Activated naive CD8-positive, alpha-beta T cell treated with anti-CD3 and anti-CD28 coated beads, Interleukin-2, amount 50 U/mL, for 16 hours (primary cell): ENCODE measurements at places on chromosomes 12 and 14.

- no peak for DNase-seq
Measured at GRCh38 chr12:92000597-92000996, 145.0 kb downstream of the BTG1 start.

- DNase-seq: no peak
Measured at GRCh38 chr14:100202712-100203111, 36.2 kb upstream of the YY1 start.

DNA sequence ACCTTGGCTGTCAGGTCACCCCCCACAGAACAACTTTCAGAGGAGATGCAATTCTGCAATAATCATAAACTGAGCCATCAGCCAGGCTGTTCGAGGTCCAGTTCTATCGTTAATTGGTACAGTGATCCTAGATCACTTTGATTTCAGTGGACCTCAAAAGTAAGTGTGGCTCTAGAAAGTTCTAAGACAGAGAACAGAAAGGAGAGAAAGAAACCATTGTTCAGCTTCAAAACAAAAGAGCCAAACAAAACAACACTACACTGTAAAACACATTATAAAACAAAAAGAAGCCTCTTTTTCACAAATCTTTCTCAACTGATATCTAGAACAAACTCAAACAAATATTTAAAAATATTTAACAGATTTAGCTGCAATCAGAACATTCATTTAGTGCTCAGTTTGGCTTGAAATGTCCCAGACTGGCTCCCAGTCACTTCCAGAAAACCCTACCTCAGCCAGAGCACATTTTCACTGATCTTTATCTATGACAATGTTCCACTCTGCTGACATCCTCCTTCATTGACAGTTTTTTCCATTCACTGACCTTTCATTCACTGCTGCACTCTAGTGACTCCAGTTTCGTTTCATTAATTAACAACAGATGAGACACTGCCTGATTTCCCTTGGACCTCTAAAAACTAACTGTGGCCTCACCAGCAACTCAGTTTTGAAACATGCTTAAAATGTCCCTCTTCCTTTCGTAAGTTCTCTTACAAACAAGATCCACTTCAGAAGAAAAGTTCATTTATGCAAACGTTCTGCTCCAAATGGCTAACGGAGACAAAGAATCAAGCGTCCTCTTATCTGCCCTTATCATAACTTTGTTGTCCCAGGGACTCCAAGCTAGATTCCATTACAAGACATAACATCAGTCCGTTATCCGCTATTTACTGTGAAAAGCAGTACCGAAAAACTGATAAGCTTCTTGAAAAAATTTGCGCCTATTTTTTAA, 56.8 kb downstream of the DUSP16 start:
- no peak for DNase-seq

- no peak for DNase-seq
Measured at GRCh38 chr14:105502446-105503295, 11.6 kb downstream of the TEDC1 start.

DNA sequence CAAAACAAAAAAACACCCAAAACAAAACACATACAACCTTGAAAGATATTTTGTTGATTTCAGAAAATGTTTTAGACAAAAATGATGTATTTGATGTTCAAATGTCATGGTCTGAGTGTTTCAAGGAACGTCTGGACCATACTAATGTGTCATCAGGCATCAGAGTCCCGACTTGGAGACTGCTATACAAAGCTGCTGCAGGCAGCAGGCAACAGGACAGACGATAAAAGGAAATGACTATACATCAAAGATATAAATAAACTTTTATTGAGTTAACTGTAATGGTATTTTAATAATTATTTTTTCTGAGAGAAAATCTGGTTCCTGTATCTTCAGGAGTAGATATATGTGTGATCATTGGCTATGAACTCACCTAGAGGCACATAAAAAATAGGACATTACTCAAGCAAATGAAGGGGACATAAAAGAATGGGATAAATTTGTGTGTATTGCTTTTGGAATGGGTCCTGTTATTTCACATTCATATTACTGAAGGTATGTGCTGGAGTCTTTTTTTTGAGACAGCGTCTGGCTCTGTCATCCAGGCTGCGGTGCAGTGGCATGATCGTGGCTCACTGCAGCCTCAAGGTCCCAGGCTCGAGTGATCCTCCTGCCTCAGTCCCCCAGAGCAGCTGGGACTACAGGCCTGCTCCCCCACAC, 87.3 kb upstream of the HECTD1 start:
- no peak for DNase-seq

- DNase-seq: no peak
Measured at GRCh38 chr14:33588771-33589170, 362.1 kb downstream of the EGLN3 start.

- no peak for DNase-seq
Measured at GRCh38 chr14:77343662-77344061, 22.8 kb downstream of the GSTZ1 start.

GRCh38 chr12:93587611-93588010, 15.1 kb downstream of the SOCS2 start:
- DNase-seq: no peak

DNA sequence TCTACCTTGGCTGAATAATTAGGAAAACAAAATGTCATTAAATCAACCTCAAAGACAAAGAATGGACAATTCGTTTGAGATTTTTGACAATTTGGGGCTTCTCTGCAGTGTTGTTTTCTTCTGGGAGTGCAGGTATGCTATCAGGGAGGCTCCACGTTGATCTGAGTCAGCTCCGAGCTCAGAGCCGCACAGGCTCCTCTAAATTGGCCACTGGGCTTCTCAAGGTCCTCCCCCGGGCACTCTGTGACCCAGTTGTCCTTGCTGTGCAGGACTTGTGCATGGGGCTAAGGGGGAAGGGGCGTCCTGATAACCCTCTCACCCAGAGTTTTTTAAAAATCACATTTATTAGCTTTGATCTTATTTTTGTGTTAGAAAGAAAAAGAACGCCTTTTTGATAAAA, 52.7 kb downstream of the TBX3 start:
- DNase-seq: no peak

DNA sequence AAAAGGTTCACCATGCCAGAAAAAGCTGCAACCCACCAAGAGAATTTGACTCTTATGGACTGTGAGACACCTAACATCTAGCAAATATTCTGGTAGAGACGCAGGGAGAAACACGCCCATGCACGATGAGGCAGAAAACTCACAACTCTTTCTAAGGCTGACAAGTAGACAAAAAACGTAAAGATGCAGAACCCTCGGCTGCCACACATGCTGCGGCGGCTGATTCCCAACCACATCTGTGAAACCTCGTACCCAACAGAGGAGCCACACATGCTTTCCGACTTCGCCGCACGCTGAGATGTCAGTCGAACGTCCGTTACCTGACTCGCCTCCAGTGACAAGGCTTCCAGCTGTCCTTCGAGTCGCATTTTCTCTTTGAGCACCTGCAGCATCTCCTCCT, 21.8 kb downstream of the GOLGA3 start:
- peak; percentile 14 for DNase-seq

DNA sequence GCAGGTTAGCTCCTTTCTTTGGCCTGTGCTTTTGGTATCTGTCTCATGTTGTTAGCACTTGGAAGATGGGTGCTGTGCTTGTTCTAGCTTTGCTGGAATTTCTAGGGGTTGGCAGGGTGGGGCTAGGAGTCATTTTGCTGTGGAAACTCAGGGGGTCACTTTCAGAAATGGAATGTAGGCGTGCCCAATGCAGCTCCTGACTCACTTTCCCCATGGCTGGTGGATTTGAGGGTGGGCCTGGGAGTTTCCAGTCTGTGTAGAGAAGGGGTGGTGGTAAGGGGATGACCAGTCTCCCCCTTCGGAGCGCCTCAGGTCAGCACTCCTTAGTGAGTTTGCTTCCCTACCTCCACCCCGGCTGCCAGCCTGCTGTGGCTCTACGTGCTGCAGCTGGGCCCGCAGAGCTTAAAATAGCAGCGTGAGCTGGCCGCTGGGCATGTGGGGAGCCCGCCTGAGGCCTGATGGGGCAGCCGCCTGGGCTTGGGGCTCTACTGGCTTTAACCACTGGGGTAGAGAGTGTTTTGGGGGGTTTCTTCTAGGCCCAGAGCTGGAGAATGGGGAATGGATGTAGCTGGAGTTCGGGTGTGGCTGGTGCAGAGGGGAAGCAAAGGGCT, 108.2 kb downstream of the TSPAN9 start:
- DNase-seq: no peak

- DNase-seq: no peak
Measured at GRCh38 chr12:124456652-124457152, 110.7 kb downstream of the NCOR2 start.

DNA sequence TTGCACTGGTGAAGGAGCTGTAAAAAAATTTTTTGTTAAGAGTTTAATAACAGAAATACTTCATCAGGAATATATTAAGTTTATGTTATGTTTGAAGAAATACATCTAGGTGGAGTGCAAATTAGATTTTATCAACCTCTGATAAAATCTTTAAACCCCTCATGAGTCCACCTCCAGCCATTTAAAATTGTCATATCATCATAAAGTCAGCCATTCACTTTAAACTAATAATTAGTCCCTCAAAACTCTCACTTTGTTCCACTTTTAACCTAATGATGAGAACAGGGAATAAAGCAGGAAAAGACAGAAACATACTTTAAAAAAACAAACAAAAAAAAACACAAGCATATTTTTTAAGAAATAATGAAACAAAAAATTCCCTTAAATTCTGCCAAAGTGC, 25.1 kb downstream of the ZFC3H1 start:
- no peak for DNase-seq

- no peak for DNase-seq
Measured at GRCh38 chr12:79236920-79237319, 372.3 kb downstream of the SYT1 start.

- DNase-seq: no peak
Measured at GRCh38 chr12:45559537-45559936, 170.0 kb upstream of the ARID2 start.

DNA sequence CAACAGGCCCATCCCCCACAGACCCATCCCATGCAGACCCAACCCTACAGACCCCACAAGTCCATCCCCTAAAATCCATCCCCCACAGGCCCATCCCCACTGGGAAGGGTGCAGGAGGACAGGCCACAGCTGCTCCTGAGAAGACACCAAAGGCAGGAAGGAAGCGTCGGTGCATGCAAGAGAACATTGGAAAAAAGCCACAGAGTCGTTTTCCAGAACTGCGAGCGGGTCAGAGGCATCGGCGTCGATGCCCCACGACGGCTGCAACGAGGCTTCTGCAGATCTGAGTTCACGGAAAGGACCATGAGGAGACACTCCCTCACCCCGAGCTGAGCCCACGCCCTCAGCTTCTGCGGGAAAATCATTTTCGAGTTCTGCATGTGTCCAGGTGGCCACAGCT, 59.6 kb upstream of the GALNT9 start:
- DNase-seq: no peak

DNA sequence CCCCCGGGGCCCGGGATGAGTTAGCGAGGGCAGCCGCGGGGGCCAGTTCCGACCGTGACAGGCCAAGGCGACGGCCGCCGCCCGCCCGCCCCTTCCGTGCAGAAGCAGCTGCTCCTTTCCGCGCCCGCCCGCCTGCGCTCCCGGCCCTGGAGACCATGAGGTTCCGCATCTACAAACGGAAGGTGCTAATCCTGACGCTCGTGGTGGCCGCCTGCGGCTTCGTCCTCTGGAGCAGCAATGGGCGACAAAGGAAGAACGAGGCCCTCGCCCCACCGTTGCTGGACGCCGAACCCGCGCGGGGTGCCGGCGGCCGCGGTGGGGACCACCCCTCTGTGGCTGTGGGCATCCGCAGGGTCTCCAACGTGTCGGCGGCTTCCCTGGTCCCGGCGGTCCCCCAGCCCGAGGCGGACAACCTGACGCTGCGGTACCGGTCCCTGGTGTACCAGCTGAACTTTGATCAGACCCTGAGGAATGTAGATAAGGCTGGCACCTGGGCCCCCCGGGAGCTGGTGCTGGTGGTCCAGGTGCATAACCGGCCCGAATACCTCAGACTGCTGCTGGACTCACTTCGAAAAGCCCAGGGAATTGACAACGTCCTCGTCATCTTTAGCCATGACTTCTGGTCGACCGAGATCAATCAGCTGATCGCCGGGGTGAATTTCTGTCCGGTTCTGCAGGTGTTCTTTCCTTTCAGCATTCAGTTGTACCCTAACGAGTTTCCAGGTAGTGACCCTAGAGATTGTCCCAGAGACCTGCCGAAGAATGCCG, 699 bp downstream of the MGAT2 start:
- DNase-seq: no peak

GRCh38 chr12:5003025-5003666, 40.5 kb upstream of the KCNA5 start:
- no peak for DNase-seq

- no peak for DNase-seq
Measured at GRCh38 chr12:57822392-57823130, 4.0 kb upstream of the AVIL start.

DNA sequence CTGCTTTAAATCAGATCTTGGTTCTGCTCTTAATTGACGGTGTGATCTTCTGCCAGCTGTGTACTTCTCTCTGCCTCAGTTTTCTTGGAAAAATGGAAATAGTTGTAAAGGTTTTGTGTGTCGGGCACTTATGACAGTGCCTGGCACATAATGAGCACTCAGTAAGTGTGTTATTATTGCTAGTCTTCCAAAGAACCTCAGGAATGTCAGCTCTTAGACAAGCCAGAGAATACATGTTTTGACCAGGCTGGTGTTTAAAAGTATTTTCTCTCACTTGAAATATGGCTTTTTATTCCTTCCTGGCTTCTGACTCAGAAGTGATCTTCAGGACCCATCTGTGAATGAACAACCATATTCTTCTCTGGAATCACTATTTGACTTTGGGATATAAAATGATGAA, 304.1 kb downstream of the SNAPC1 start:
- no peak for DNase-seq

- DNase-seq: no peak
Measured at GRCh38 chr12:14828892-14829291, 14.4 kb downstream of the ART4 start.

GRCh38 chr14:89486961-89487360, 69.9 kb upstream of the FOXN3 start:
- DNase-seq: no peak

DNA sequence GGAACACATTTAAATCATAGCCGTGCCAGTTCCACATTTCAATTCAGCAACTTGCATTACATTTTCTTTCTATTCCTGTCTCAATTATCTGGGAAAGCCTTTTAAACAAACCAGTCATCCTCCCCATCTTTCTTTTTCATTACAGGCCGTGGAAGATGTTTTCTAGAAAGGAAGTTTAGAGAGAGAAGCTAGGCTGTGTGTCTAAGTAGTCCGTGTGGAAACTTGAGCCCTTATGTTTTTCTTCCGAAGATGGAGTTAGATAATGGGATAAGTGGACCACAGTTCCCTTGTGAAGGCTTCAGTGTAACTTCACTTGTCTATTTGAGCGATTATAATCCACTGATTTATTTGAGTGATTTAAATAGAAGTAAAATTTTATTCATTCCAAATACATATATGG, 12.4 kb upstream of the PPM1H start:
- no peak for DNase-seq

GRCh38 chr12:123030686-123031085, 50.2 kb downstream of the ARL6IP4 start:
- no peak for DNase-seq

DNA sequence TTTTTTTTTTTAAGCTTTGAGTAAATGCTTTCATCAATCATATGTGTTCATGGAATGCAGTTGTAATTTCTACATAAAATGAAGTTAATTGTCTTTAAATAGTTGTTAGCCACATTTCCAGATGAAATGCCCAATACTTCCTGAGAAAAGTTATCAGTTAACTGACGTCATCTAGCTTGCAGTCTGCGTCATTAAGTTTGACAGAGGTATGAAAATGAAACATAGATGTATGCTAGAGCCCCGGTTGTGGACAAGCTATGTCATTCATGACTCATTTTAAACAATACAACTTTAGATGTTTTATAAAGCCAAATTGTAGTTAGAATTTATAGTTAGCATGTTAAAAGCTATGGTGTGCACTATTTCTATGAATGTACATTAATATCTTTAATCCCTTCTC, 90.7 kb downstream of the PLEKHA5 start:
- DNase-seq: no peak
